ENCODE measurements at places on chromosomes 12 and 14.
A peak's percentile ranks its signal among the peaks of the same experiment; 100 is the strongest.

GRCh38 chr12:46667551-46667950 lies 158.2 kb downstream of the SLC38A4 start:
- no peak for DNase-seq

GRCh38 chr12:123479442-123480180 lies 21.7 kb downstream of the SNRNP35 start:
- no peak for DNase-seq

DNA sequence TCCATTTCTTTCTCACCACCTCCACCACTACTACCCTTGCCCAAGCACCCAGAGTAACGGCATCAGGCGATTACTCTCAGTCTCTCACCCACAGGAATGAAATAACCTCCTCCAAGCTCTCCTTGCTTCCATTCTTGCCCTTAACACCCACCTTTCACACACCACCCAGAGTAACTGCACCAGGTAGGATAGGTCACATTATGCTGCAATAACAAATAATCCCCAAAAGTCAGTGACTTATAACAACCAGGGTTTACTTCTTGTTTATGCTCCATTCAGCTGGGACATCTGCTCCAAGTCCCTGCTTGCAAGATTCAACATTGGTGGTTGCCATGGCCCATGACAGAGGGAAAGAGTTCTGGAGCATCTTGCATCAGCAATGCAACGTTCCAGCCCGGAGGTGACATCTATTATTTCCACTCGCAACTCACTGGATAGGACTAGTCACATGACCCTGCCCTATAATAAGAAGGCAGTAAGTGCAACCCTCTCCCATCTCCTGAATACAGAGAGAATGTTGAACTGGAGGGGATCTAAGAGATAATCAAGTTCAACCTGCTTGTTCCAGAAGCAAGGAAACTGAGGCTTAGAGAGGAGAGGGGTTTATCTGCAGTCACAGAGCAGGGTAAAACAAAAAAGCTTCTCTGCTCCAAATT lies 41.5 kb upstream of the FICD start:
- DNase-seq, result no peak

DNA sequence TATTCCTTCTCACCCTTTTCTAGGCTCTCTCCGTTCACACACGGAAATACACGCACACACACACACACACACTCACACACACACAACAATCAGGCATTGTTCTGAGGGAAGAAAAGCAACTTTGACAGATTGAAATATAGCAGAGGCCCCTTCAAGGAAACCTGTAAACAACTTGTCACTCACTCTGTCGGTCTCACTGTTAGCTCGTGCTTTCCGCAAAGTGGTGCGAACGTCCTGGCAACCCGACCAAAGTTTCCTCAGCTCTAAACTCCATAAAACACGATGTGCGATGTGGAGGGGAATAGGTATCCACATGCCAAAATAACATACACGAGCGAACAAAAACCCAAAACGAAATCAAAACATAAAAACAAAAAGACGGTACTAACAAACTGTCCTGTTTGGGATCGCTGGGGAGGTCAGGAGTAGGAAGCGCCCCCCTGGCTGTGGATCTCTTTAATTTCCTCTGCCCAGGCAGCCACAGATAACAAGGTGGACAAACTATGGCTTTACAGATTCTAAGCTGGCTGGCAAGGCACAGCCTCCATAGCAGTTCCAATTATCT lies 822 bp upstream of the SOX5 start:
- DNase-seq, result peak; percentile 65

DNA sequence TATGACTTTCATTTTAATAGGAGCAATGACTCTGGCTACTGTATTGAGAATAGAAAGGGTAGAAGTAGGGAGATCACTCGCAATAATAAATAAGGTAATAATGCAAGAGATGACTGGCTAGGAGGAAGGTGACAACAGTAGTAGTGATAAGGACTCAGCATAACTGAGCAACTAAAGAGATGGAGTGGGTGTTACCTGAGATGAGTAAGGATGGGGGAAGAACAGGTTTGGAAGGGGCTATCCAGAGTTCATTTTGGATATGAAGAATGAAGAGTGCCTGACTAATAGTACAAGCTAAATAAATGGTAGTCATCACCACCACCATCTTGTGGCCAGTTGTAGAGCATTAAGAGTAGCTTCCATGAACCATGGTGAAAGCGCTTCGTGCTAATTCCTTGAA lies 101.1 kb downstream of the RPS6KA5 start:
- no peak for DNase-seq

DNA sequence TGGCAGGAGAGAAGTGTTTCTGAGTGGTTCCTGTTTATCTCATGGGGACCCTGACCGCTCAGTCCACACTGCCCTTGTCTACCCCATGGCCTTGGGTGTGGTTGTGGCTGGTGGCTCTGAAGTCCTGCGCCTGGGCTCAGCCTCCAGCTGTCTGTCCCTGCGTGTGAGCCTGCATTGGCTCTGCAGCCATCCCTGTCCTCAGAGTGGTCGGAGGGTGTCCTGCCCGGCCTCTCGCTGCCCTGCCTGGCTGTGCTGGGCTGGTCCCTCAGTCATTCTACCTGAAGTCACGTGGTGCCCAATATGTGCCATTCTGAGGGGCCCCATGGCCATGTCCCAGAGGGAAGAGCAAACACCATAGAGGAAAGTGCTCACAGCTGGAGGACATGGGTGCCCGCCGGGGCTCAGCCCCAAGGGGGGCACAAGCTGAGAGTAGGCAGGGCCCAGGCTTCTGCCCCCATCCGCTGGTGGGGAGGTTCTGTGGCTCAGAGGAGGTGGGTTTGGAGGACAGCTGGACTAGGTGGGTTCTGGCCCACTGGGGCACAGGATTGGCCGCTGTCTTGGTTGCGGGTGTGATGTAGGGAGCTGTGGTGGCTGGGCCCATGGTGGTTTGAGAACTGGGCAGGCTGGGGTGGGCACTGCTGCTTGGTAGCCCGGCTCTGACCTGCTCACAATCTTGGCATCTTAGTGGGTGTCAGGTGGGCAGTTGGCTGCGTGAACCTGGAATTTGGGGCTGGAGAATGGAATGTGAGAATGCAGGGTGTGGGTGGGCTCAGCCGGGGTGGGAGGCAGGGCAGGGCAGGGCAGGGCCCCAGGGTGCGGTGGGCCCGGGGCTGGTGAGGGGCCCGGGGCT lies 11.6 kb downstream of the TEDC1 start:
- DNase-seq, result no peak

DNA sequence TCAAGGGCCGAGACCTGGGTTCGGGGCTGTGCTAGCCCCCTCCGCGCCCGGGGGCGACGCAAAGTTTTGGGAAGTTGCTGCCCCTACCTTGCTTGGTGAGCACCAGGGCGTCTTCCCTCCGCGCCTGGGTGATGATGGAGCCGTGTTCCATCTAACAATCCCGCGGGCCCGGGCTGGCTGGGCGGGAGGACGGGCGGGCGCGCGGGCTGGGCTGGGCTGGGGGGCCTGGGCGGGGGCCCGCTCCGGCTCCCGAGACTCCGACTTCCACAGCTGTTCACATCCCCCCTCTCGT lies 298 bp downstream of the CTDSP2 start:
- DNase-seq, result peak; percentile 72

GRCh38 chr12:100534625-100535227 lies 38.8 kb upstream of the GAS2L3 start:
- DNase-seq, result no peak

DNA sequence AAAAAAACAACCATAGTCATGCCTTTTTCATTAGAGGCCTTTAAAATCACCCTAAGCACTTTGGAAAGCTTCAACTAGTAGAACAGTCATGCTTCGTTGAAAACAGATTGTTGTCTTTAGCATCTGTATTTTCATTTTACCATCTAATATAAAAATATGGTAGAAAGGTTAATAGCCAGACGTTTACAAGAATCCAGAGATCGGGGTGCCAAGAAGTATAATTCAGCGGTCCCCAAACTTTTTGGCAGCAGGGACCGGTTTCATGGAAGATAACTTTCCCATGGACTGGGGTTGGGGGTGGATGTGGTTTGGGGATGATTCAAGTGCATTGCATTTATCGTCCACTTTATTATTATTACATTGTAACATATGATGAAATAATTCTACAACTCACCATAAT lies 138.4 kb downstream of the GLT1D1 start:
- no peak for DNase-seq

DNA sequence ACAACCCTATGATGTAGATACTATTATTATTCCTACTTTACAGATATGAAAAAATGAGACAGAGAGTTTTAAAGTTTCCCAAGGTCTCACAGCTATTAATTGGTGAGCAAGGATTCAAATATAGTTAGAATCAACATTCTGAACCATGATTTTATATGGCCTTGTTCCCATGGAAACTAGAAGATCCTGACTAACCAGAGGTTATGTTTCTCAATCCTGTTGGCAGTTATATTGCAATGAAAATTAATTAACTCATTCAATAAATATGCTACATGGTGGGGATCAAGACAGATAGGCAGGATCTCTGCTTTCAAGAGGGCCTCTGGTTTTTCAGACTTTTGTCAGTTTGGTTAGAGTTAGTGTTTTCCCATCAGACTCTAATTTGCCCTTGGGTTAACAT lies 9.3 kb upstream of the FUT8 start:
- DNase-seq, result no peak

- DNase-seq, result no peak
Observed at GRCh38 chr12:49922349-49923034, 18.8 kb upstream of the FAIM2 start.

All from mesendoderm (in vitro differentiated cells).